ENCODE measurements at places on chromosomes 3 and 15.

DNA sequence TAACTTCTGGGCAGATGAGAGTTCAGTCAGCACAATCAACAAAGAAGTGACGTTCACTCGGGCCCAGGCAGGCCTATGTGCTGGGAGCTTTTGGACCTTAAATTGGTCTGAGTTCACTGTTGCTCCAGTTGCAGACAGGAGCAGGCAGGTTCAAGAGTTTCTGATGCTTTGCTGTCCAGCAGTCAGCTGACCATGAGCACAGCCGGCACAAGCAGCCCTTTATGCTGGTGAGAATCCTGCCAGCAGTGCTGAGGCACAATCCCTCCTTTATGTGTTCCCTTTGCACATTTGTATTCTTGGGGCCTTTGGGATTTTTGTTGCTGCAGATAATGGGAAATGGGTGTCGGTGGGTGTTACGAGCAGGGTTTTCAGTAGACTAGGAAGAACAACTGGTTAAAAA, 81.2 kb upstream of the GOLGA8J start:
- DNase-seq: no peak

DNA sequence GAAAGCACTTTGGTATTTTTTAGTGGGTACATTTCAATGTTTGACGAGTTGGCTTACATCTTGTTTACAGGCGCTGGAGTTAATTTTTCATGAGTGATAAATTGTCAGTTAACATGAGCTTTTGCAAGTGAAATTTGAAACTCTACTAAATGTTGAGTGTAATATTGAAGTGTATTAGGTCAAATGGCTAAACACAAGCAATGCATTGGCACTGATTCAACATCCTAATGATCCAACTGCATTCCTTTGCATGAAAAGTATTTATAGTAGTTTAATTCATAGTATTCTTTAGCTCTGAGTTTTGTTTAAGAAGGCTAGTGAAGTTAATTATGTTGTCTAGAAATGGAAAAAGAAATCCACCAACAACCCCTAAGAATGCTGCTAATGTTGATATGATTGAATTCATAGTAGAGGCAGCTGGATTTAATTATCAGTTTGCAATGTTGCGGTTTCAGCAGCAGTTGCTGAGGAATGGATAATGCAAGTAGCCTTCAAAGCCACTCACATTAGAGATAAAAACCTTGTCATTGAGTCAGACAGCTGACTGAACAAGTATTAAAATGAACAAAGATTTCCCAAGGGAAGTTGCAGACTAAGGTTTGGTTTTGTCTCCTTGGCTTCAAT, 245.6 kb upstream of the GOLIM4 start:
- no peak for DNase-seq

- DNase-seq: no peak
These were observed 24.6 kb downstream of the TOMM70 start for GRCh38 chr3:100376301-100376700.

GRCh38 chr3:172125963-172126457, 86.6 kb downstream of the FNDC3B start:
- DNase-seq: no peak

DNA sequence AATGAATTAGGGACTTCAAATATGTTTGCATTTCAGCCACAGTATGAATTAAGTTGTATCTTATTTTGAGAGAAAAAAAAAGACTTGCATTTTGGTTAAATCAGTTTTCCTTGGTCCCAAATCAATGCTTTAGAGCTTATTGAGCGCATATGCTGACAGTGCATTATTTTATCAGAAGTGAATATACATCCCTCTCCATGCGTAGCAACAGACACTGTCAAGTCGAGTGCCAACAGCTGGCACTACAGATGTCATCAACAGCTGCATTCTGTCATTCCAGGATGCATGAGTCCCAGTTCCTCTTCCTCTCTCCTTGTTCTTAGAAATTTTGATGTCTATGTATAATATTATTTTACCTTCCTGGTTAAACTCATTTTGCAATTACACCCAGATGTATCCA, 156.1 kb upstream of the FOXB1 start:
- no peak for DNase-seq

GRCh38 chr15:33451385-33451784, 140.6 kb downstream of the RYR3 start:
- DNase-seq: no peak

GRCh38 chr15:38038659-38039442, 104.4 kb downstream of the TMCO5A start:
- no peak for DNase-seq

GRCh38 chr15:55197719-55198118, 978 bp upstream of the RSL24D1 start:
- no peak for DNase-seq

DNA sequence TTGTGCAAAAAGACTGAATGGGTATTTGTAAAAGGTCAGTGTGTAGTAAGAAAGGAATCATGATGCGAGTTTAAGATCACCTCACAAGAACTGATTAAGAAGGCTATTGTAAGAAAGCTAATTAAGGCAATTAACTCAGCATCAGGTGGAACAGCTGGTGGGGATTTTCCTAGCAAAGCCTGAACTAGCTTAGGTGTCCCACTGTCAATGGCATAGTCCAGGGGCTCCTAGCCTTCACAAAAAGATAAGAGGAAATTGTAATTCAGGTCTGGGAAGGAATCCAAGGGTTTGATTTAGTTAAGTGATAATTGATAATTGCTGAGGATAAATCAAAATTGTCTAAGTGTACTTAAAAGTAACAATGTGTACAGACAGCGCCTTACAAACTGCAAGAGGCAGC, 901.6 kb downstream of the TUSC7 start:
- no peak for DNase-seq

GRCh38 chr3:158095814-158096704, 10.2 kb downstream of the SHOX2 start:
- DNase-seq: no peak

Data from stimulated activated CD4-positive, alpha-beta T cell treated with anti-CD3 and anti-CD28 coated beads, Interleukin-1b, Interleukin-23, amount 100 ng/mL, for 24 hours (primary cell).